ENCODE measurements at places on chromosomes 3 and 15.

DNA sequence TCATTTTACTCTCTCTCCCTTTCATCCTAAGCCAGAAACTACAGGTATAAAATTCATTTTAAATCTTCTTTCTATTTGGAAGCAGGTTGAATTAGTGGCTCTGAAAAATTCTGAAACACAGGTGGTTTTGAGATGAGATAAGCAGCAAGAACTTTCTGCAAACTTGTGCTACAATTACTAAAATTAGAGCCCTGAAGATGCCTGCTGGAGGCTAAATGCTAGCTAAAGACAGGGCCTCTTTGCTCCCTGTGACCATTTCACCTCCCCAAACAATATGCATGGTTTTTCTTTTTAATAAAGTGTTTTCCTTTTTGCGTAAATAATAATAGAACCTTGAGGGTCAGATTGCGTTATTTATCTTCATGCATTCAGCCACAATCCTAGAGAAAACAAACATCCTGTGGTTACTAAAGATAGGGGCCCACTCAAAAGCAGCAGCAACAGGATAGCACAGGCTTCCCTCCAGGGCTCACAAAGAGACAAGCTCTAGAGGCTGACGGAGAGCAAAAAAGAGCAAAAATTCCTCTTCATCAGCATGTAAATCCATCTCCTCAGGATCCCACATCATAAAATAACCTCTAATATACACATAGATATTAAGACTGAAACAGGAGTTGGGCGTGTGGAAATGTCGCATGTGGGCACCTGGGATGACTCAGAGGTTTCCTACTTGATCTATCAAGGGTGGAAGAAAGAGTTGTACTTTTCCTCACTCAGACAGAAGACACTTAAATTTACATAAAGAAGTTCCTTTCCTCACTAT lies 26.5 kb upstream of the CP start:
- DNase-seq, result no peak

GRCh38 chr3:120429921-120430361 lies 20.9 kb downstream of the FSTL1 start:
- DNase-seq, result no peak

GRCh38 chr3:182240474-182240873 lies 528.7 kb downstream of the SOX2 start:
- no peak for DNase-seq

- no peak for DNase-seq
Observed at GRCh38 chr3:102226463-102226862, 208.4 kb upstream of the ZPLD1 start.

GRCh38 chr3:63584681-63585080 lies 67.8 kb upstream of the SNTN start:
- no peak for DNase-seq

DNA sequence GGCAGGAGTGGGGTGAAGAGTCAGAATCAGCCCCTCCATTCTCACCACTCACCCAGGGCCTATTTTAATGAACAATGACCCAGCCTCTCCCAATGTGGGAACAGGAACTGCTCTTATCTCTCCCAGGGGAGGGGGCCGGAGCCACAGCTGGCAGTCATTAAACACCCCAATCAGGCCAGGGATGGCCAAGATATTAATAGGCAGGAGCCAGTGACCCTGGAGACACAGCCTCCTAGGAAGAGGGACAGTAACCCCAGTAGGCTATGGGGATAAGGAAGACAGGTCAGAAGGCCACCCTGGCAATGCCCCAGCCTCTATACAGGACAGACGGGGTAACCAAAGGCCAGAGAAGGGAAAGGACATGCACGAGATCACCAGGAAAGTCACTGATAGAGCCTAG lies 38.6 kb downstream of the VIPR1 start:
- no peak for DNase-seq

DNA sequence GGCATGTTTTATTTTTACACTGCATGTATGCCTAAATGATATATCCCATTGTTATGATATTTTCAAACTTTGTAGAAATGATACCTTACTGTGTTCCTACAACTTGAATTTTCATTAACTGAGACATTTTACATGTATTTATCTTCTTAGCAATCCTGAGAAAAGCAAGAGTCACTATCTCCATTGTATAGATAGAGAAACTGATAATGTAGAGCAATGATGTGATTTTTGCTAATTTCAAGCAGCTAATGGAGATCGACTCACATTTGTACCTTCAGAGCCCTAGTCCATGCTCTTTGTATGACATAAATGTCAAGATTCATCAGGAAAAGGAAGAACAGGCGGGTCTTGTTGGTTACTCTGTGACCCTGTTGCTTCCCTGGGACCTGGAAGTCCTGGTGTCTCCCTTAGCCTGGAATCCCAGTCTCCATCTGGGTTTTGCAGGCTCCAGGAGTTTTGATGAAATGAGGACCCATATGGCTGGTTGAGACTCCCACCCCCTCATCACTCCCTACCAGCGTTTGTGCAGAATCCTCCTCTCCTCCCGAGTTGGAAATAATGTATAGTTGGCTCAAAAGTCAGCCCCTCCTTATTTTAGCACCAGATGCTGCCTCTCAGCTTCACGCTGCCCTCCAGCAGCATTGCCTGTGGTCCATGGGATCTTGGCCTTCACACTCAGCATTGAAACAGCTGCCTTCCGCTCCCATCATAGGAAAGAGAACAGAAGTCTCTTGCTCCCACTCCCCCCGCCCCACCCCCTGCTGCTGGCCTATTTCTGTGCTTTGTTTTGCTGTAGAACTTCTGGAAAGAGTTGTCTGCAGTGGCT lies 67.1 kb downstream of the APBA2 start:
- no peak for DNase-seq
